ENCODE measurements at places on chromosomes 3 and 15.

DNA sequence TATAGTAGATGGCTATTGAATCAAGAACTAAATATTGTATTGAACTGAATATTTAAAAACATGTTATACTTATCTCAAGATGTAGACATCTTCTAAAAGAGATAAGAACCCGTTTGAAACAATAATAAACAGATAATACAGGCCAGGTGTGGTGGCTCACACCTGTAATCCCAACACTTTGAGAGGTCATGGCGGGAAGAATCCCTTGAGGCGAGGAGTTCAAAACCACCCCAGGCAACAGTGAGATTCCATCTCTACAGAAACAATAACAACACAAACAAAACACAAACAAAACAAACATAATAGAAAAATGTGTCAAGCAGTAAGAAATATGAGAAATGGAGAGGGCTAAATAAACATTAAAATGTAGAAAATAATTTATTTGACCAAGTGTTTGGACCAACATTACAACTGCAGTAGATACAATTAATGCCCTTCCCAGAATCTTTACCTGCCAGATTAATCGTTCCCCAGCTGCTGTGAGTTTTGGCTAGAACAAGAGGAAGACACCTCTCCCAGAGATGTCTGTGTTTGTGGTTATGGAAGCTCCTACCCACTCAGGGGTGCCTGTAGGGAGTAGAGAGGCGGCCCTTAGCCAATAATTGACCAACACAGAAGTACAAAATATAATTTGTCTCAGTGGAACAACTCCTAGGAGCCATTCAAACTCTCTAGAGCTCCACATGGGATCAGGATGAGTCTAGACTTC lies 111.9 kb upstream of the AGTR1 start:
- no peak for DNase-seq

GRCh38 chr15:51313644-51314280 lies 24.6 kb downstream of the CYP19A1 start:
- DNase-seq, result no peak

DNA sequence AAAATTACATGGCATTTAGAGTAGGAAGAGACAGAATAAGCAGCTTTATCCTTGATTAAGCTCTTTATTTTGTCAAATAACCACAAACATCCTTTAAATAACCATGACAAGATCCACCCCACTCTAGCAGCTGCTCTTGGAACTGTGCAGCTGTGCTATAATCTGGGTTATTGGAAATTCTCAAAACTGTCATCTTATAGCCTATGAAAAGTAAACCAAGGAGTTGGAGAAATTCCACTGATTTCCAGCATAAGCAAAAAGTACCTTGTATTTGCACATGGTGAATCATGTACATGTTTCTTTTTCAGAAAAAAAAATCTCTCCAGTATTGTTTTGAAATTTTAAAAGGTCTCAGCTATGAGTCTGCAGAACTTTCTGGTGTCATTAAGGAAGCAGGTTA lies 88.8 kb upstream of the ABI3BP start:
- DNase-seq, result no peak

DNA sequence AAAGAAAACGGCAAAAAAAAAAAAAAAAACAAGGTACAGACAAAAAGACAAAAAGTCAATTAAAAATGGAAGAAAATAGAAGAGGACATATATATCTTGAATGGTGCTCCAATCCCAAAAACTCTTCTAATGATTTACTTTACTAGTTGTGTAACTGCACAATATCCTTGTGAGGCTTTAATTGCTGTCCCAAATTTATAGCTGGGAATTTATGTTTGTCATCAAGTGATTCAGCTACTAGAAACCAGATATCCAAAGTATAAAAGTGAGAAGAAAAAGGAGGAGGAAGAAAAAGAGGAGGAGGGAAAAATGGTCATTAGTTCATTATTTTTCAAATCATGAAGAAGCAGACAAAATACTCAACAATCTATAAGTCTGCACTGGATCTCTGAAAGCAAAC lies 150.8 kb upstream of the ARPP21 start:
- DNase-seq, result no peak

GRCh38 chr3:132248490-132248889 lies 68.7 kb upstream of the ACP3 start:
- DNase-seq, result no peak

DNA sequence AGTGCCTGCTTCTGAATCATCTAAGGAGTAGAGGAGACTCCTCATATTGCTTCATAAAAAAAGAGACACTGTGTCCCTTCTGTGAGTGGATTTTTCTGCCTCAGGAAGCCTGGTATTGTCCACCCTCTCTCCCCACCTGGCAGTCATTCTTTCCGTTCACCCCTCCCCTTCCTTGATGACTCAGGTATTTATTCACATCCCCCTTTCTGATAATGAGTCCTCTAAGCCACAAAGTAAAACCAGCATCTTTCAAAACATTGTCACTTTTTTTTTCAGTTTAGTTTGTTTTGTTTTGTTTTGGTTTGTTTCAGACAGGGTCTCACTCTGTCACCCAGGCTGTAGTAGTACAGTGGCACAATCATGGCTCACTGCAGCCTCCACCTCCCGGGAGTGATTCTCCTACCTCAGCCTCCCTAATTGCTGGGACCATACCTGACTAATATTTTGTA lies 65.2 kb upstream of the UBE2E1 start:
- peak; percentile 17 for DNase-seq

GRCh38 chr3:127888564-127889107 lies 26.4 kb upstream of the KBTBD12 start:
- DNase-seq, result no peak

GRCh38 chr3:4523710-4524698 lies 30.9 kb downstream of the ITPR1 start:
- no peak for DNase-seq

GRCh38 chr15:69926006-69926405 lies 171.7 kb downstream of the TLE3 start:
- no peak for DNase-seq

DNA sequence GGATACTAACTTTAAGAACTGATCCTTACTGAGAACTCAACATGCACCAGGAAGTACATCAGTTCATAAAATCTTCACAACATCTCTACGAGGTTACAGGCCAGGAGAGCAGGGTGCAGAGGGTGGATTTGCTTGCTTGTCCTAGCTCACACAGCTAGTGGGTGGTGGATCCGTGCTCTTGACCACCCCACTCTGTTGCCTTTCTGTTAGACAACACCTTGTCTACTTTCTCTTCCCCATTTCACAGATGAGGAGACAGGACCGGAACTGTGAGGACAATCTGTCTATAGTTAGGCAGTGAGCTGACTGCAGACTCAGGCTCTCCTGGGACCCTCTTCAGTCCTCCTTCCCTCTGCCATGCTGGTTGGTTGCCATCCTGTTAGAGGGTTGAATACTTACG lies 221.7 kb upstream of the TLE3 start:
- no peak for DNase-seq

DNA sequence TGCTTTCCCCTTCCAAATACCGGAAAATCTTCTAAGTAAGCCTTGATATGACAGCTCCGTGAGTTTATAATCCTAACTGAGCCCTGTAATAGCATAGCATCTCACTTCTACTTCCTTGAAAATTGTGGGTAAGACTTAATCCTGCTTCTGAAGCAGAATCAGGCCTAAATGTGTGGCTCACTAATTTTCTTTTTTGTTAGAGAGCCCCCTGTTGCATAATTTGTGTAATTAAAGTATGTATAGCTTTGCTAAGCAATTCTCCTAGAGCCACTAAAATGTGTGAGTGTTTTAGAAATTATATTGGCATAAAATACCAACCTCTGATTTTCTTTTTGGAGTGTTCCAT lies 304.4 kb downstream of the FGF12 start:
- DNase-seq, result no peak

GRCh38 chr15:73518180-73518862 lies 75.4 kb downstream of the REC114 start:
- no peak for DNase-seq

GRCh38 chr3:127150513-127151250 lies 42.2 kb upstream of the PRR23E start:
- DNase-seq, result no peak

DNA sequence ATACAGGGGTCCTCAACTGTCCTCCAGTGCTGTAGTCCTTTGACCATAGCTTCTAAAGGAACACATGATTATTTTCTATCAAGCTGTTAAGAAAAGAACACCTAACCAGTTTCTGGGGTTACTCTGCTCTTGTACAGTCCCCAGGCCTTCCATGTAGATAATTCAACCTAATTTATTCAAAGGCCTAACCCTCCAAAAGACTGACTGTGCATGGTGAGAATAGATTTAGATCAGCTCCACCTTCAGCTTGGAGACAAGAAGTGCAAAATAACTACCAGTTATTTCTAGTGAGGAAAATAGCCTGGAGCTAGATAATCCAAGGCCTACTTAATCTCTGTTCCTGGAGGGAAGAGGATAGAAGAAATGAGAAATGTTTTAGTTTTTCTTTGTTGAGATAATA lies 87.9 kb downstream of the GMNC start:
- no peak for DNase-seq

DNA sequence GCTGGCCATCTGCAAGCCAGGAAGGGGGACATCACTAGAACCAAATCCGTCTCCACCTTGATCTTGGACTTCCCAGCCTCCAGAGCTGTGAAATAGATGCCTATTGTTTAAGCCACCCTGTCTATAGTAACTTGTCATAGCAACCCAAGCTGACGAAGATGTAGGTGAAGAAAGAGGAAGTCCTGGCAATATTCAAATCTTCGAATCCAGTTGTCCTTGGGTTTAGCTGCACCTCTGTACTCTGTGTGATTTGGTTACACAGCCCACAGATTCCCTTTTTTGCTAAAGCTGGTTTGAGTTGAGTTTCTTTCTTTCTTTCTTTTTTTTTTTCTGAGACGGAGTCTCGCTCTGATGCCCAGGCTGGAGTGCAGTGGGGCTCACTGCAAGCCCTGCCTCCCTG lies 68.0 kb upstream of the XCR1 start:
- DNase-seq, result no peak

DNA sequence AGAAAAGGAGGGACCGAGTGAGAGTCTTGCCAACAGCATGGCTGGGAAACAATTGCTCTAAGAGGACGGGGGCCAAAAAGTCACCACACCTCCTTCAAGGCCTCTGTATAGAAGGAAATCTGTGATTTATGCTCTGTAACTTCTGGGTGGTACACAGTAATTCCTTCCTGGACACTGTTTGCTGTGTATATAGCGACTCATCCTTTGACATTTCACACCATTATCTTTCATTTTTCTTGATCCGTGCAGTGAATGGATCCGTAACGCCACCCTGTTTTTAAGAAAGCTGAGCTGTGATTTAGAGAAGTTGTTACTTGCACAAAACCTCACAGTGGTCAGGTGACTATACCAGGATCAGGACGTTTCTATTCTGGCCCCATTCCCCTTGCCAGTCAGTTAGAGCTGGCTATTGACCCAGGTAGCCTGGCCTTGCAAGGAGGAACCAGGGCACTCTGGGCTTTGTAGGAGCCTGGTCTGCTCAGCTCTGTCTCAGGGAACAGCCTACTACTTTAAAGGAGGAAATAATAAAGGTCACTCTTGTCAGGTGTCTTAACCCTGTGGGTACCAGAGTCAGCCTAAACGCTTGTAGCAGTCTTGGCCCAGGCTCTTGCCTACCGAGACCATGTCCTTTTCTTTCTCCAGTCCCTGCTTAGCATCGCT lies 86.5 kb upstream of the MYZAP start:
- no peak for DNase-seq

DNA sequence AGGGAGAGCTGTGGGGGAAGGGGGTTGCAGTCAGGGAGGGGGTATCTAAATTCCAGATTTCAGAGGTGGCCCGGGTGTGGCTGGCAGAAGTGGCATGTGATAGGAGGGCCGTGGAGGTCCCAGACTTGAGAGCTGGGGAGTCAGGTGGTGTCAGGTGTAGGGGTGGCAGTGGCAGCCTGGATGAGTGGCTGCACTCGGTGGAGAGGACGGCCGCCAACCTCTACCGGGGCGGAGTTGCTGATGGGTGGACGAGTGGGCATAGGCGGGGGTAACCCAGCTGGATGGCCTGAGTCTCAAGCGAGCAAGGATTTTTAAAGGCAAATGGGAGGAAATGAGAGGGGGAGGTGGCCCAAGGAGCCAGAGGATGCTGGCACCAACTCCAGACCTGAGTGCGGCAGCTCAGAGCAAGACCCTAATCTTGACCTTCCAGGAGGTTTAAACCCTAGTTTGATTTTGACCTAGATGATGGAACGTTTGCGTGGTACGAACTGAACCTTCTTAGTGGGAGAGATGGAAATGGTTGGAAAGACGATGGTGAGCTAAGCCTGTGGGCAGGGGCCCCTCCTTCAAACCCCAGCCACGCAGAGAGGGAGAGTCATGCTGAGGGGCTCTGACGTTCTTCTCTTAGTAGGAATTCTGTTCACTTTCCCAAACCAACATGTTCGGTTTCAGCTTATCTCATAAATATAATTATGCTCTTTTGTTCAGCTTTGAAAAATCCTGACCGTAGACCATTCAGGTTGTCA lies 8.0 kb downstream of the TRAK1 start:
- no peak for DNase-seq

- no peak for DNase-seq
These were observed 11.9 kb downstream of the IL17RB start for GRCh38 chr3:53858096-53858741.

DNA sequence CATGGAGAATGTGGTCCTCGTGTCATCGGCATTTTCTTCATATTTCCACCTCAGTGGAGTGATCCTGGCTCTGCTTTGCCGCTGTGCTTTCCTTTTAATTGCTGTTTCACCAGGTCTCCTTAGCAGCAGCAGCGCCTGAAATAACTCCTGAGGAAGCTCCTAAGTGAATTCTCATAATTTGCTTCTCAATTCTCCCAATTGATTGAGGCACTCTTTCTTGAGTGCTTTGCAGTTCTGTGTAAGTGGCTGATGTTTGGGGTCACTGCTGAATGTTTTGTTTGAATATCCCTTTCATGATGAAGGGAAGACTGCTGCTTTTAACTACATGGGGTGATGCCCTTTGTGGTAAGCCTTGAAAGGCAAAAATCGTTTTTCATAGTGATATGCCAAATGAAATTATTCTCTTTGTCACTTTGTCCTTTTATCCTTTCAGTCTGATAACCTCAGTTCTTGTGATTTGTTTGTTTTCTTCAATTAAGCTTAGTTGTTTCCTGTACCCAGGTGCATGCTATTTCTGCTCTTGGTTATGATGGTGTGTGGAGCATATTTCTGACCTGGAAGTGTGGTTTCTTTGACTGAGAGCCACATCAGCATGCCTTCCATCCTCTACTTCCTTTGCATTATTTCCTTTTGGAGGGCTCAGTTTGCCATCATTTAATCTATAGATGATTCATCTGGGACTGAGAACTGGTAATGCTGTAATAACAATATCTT lies 36.7 kb downstream of the HMG20A start:
- no peak for DNase-seq

- no peak for DNase-seq
These were observed 88.9 kb downstream of the CLSTN2 start for GRCh38 chr3:140023616-140024530.

- DNase-seq, result no peak
These were observed 14.3 kb downstream of the CXCR6 start for GRCh38 chr3:45957586-45957985.
